ENCODE measurements at places on chromosomes 6 and 20.

GRCh38 chr6:148166339-148166968 lies 176.2 kb upstream of the SASH1 start:
- no peak for DNase-seq

DNA sequence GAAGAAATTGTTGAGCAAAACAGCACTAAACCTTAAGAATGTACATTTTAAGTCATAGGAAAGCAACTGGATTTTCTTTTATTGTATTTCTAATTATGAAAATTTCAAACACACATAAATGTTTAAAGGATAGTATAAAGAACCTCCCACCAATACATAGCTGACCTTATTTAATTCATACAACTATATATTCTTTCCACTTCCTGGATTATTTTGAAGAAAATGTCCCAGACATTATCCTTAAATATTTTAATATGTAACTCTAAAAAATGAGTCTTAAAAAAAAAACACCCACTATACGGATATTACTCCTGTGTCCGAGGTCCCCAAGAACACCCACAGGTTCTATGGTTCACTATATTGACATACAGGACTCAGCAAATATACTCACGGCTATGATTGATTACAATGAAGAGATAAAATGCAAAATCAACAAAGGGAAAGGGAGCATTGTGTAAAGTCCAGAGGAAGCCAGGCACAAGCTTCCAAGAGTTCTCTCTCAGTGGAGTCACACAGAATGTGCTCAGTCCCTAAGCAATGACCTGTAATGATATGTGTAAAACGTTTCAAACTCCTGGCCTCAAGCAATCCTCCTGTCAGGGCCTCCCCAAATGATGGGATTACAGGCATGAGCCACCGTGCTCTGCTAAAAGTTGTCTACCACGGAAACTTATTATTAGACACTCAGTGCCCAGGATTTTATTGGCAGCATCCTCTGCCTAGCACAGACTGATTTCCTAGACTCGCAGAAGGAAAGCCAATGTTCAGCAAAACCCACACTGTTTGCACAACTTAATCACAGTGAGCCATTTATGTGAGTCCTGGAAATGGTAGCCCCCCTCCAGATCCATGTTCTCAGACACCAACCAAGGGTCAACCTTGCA lies 23.2 kb downstream of the GLYATL3 start:
- no peak for DNase-seq

GRCh38 chr6:157741948-157742556 lies 81.0 kb upstream of the SNX9 start:
- no peak for DNase-seq

DNA sequence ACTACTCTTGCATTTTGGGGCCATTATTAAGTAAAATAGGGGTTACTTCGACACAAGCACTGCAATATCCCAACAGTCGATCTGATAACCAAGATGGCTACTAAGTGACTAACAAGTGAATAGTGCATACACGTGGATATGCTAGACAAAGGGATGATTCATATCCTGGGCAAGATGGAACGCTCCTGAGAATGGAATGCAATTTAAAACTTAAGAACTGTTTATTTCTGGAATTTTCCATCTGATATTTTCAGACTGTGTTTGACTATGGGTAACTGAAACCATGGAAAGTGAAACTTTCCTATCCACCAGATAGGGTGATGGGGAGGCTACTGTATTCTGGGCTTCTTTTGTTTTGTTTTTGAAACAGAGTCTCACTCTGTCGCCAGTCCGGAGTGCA lies 66.5 kb downstream of the ILRUN start:
- DNase-seq, result no peak

- no peak for DNase-seq
These were observed 21.8 kb upstream of the CCND3 start for GRCh38 chr6:41963371-41963770.

DNA sequence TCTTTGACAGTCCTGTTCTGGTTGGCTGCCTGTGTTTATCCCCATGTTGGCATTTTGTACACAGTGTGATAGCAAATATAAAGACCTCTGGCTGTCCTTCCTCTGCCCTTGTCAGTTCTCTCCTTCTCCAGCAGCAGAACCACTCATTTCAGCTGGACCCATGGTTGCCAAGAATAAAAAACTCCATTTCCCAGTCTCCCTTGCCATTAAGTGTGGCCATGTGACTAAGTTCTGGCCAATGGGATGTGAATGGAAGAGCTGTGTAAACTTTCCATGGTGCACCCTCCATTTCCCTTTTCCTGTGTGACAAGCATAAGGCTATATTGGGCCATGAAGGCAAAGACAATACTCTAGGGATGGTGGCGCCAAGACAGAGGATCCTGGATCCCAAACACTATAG lies 78.4 kb upstream of the TBC1D7 start:
- no peak for DNase-seq

GRCh38 chr6:36820700-36821580 lies 18.3 kb downstream of the CPNE5 start:
- DNase-seq, result no peak

GRCh38 chr20:54589402-54590030 lies 114.1 kb downstream of the DOK5 start:
- DNase-seq, result no peak

DNA sequence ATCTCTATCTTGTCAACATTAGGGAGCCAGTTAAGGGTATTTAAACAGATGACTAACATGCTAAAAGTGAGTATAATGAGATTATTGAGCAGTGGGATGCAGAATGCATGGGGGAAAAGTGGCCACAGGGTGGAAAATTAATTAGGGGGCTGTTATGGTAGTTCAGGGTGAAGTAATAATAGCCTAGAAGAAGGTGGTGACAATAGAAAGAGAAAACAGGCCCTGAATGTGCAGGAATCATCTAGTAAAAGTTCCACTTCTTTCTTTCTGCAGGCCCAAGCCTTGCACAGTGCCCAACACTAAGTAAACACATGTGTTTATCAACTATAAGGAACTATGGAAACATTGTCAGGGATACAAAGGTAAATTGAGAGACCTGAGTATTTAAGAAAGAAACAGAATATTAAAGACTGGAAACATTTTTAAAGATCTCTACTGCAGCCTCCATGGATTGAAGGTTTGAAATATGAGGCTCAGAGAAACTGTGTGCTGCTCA lies 7.1 kb upstream of the MYB start:
- DNase-seq, result no peak

- no peak for DNase-seq
These were observed 237.6 kb downstream of the QKI start for GRCh38 chr6:163651915-163652668.

- DNase-seq, result no peak
These were observed 2.8 kb downstream of the UNC5CL start for GRCh38 chr6:41036186-41036585.

GRCh38 chr6:33604941-33605854 lies 15.9 kb upstream of the ITPR3 start:
- no peak for DNase-seq

DNA sequence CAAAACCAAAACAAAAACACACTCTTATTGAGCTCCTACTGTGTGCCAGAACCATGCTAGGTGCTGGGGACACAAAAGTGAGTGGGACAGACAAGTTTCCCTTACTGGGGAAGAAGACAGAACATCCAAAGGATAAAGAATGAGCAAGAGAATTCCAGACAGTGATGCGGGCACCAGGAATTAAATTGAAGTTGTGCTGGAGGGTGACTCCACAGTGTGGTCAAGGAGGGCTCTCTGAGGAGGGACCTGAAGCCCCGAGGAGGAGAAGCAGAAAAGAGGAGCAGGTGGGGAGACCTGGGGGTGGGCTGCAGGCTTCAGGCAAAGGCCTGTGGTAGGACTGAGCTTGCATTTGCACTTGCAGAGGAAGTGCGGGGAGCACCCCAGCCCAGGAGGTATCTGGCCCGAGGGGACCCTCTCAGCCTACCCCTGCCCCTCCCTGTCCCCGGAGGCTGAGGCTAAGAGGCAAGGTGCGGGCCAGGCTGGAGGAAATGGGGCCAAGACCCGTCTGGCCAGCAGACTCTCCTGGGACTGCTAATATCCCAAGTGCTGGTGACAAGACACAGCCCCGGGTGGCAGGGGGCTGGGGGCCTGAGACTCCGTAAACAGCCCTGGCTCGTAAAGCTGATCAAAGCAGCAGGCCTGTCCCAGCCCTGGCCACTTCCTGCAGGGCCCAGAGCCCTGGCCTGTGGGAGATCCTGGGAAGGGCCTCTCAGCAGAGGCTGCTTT lies 57.1 kb downstream of the SNAI1 start:
- no peak for DNase-seq

GRCh38 chr6:165811512-165811911 lies 148.5 kb upstream of the PDE10A start:
- DNase-seq, result no peak

- no peak for DNase-seq
These were observed 11.6 kb upstream of the ASCC3 start for GRCh38 chr6:100892693-100893092.

DNA sequence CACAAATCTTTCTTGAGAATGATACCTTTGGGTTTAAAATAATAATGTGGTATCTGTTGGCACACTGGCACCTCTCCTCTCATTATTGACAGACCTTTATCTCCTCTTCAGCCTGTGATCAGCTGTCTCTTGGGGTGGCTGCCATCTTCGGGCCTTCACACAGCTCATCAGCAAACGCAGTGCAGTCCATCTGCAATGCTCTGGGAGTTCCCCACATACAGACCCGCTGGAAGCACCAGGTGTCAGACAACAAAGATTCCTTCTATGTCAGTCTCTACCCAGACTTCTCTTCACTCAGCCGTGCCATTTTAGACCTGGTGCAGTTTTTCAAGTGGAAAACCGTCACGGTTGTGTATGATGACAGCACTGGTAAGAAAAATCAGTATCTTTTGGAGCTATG lies 232.8 kb downstream of the GRIK2 start:
- DNase-seq, result no peak

DNA sequence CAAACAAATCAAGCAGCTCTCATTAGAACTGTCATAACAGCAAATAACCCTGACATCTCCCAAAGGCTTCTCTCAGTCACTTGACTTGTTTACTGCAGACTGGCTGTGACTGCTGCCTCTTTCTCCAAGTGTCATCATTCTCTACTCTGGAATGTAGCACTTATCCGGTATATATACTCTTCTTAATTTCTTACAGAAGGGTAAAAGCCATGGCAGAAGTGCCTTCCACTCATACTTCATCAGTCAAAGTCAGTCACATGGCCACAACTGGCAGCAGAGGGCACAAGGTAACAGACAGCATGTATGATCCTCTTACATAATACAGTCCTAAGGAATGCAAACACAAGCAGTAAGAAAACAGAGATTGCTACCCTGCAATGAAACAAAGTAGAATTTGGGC lies 9.3 kb downstream of the NAPB start:
- no peak for DNase-seq

DNA sequence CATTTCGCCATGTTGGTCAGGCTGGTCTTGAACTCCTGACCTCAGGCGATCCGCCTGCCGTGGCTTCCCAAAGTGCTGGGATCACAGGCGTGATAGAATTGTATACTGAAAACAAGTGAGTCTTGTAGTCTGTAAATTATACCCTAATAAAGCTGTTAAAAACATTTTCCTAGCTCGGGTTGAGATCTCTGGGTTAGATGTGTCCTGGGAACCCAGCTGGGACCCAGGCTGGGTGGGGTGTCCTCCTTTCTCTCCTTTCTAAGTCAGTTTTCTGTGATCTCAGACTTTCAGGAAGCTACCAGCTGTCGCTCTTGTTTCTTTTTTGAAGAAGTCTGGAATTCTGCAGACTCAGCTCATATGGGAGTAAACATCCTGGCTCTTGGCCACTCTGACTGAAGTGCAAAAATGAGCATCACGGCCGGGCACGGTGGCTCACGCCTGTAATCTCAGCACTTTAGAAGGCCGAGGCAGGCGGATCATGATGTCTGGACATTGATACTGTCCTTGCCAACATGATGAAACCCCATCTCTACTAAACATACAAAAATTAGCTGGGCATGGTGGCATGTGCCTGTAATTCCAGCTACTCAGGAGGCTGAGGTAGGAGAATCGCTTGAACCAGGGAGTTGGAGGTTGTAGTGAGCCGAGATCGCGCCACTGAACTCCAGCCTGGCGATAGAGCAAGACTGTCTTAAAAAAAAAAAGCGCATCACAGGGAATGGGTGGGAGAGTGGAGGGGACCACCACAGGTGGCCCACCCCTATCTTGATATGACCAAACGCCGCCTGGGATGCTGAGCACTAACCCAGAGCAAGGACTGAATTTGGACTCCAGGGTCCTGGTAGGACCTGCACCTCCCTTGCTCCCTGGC lies 9.9 kb upstream of the PCIF1 start:
- no peak for DNase-seq

- DNase-seq, result no peak
These were observed 49.1 kb downstream of the ARMC2 start for GRCh38 chr6:108897371-108897770.

DNA sequence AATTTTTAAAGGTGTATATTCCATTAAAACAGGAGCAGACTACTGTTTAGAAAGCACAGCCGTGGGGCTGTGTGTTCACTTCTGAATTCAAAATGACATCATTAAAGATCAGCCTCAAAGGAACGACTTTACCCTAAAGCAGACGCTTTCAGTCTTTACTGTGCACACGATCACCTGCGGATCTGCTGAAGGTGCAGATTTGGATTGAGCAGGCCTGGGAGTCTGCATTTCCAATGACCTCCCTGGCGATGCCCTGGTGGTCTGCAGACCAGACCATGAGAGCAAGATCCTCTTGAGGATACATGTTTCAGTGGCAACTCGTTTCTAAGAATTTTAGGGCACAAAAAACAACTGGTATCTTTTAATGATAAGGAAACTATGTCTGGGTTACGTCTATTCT lies 27.2 kb downstream of the TXNDC5 start:
- no peak for DNase-seq

GRCh38 chr20:29313481-29313880 lies 1944.0 kb upstream of the DEFB115 start:
- no peak for DNase-seq

- no peak for DNase-seq
These were observed 9.0 kb downstream of the EXOC2 start for GRCh38 chr6:683742-684440.

- no peak for DNase-seq
These were observed 496.8 kb upstream of the JAG1 start for GRCh38 chr20:11170565-11170964.

- no peak for DNase-seq
These were observed 114.7 kb downstream of the PRIM2 start for GRCh38 chr6:57432157-57432556.

GRCh38 chr6:159013229-159013628 lies 13.2 kb upstream of the RSPH3 start:
- no peak for DNase-seq

- DNase-seq, result no peak
These were observed 201.4 kb downstream of the IBTK start for GRCh38 chr6:82045965-82046756.

DNA sequence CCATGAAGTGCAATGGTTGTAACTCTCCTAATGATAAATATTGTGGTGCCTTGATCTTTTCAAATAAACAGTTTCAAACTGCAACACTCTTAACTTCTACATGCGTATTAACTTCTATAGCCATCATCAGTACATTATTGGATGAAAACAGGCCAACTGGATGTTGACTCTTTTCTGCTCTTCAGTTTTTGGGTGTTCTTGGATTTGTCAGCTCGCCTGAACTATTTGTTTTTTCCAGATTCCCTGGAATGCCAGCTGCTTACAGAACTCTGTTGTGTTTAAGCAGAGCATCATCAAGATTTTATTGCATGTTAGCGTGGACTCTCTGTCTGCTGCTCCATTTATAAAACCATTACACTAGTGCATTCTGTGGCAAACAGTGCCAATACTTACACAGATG lies 626.1 kb downstream of the HDGFL1 start:
- DNase-seq, result no peak

Measured in vagina (tissue), 2 donors.